ENCODE measurements at places on chromosomes 2 and 18. TPM values are rescaled to one million over a fixed set of nuclear protein-coding genes. Genes with fewer than 3 reads are reported as not detected.

GRCh38 chr2:47016172-47016913 lies 100.7 kb upstream of the MCFD2 start:
- H3K4me3 ChIP-seq: no peak overlapping the region
- H3K27ac ChIP-seq: peak overlapping the region; percentile 71
- no peaks in the 10 kb centered on the region for H3K27me3 ChIP-seq
- H3K36me3 ChIP-seq: peaks cover 12% of the 10 kb centered on the region
- peaks cover 46% of the 10 kb centered on the region for H3K4me1 ChIP-seq

DNA sequence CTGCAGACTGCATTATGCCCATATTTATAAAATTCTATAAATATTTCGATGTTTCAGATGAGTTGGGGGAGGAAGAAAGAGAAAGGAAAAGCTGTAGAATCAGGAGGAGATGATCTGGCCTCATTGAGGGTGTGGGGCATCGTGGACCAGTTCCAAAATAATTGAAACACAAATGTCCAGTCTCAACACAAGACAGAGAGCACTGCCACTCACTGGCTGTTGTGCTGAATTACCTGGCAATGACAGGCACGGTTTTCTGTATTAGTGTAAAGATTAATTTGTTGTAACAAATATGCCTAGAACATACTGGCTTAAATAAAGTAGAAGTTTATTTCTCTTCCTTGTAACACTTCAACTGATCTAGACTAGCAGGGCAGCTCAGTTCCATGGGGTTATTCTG lies 24.1 kb downstream of the POLE4 start:
- no peak overlapping the region for H3K4me3 ChIP-seq
- H3K4me1 ChIP-seq: no peaks in the 10 kb centered on the region
- no peak overlapping the region for H3K27ac ChIP-seq
- no peaks in the 10 kb centered on the region for H3K27me3 ChIP-seq

DNA sequence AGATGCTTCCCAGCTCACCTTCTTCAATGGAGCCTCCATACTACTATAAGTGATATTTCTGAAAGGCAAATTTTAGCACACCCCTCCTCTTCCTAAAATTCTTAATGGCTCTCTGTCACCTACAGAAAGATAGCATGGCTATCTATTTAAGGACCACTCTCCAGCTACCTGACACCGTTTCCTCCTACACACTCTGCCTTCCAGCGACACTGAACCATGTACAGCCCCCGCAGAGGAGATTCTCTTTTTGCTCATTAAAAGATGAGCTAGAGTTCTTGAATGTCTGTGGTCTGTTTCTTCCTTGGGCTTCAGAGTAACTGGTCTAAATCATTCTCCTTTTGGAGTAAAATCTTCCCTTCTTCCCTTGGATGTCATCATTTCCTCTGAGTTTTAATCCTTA lies 38.4 kb upstream of the GAREM1 start:
- no peaks in the 10 kb centered on the region for H3K4me1 ChIP-seq
- no peak for DNase-seq
- no peak overlapping the region for H3K4me3 ChIP-seq
- H3K36me3 ChIP-seq: no peaks in the 10 kb centered on the region
- no peak overlapping the region for H3K27ac ChIP-seq

DNA sequence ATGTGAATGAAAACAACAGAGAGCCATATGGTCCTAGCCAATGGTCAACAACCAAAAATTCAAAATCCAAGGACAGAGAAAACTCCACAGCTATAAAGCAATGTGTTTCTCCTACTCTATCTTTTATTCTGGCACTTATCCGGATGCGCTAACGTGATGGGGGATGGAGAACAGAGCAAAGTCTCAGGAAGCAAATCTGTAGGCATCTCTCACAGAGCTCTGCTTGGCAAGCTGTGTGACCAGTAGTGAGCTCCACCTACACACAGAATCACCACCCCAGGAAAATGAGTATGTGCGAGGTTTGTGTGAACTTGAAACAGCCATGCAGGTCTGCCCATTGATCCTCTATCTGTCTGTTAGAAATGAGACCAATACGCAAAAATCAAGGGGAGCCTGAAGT lies 584.3 kb downstream of the BCL11A start:
- no peaks in the 10 kb centered on the region for H3K27me3 ChIP-seq
- DNase-seq: no peak
- no peak overlapping the region for H3K27ac ChIP-seq
- H3K4me3 ChIP-seq: no peak overlapping the region

- no peaks in the 10 kb centered on the region for H3K36me3 ChIP-seq
- H3K4me3 ChIP-seq: no peak overlapping the region
- H3K27me3 ChIP-seq: no peaks in the 10 kb centered on the region
- no peak for DNase-seq
Observed at GRCh38 chr2:36425608-36426355, 70.2 kb downstream of the CRIM1 start.

CCDC150 gene
- not detected for total RNA-seq

ASXL3 gene
- total RNA-seq: 7.3 TPM

RTP5 gene
- total RNA-seq: 0.63 TPM

TEKT4 gene
- total RNA-seq: not detected

SCYGR4 gene
- not detected for total RNA-seq

Data from thoracic aorta (tissue), 2 donors.